Glutamatergic neuron (in vitro differentiated cells): ENCODE measurements at places on chromosomes 6 and 20. TPM values are rescaled to one million over a fixed set of nuclear protein-coding genes. Genes with fewer than 3 reads are reported as not detected.
A peak's percentile ranks its signal among the peaks of the same experiment; 100 is the strongest.

CCM2L gene
- total RNA-seq = 6.3 TPM

DNA sequence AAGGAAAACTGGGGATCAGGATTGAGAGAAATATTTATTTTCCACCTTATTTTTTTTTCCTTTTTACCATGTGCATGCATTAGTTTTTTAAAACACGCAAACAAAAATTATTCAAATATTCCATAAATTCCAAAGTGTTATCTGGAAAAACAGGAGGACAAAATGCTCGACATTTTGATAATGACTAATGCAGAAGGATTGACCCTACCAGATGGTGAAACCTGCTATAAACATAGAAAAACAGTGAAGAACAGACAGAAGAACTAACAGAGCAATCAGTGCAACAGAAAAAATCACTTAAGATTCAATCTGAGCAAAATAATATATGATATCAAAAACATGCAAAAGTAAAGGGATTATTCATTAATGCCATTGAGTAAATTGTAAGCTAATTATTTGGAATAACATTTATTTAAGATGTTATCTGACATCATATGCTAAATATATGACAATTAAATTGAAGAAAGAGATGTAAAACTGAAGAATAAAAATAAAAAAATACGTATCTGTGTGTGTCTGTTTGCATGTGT lies 218.4 kb downstream of the LMBRD1 start:
- DNase-seq = no peak

SLPI gene
- total RNA-seq = not detected

NKX2-4 gene
- total RNA-seq = not detected

DNA sequence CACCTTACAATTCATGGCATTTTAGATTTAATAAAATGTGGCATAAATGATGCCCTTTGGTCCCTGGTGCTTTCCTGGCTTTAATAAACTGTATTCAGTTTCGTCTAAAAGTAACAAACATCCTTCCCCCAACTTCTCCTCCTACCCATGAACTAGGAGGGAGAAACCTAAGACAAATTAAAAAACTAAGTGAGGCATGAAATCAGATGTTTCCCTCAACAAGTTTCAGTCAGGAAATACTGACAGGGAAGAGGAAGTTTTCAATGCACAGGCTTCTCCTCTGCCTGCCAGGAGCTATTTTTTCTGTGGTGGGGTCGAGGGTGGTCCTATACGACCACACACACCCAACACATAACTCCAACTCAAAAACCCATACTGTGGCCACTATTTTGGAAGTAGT lies 10.0 kb downstream of the HBS1L start:
- DNase-seq = no peak

GRCh38 chr6:32154514-32155161 lies 697 bp downstream of the PPT2 start:
- DNase-seq = peak; percentile 69

- no peak for DNase-seq
These were observed 12.0 kb upstream of the LTA start for GRCh38 chr6:31559958-31560696.

DNA sequence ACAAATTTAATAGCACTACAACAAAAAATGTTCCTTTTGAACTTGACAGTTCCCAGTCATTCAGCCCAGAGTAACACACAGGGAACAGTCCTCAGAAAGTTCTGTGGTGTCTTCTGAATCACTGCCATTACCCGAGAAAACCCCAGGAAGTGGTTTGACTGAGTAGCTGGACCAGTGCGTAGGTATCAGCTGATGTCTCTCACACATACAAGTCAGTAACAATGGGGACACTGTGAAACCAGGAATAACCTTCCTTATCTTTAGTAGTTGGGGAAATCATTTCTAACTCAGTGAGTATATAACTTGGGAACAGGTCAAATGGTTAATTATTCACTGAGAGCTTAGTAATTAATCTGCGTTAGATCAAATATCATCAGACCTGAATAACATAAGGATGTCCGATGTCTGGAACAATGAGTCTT lies 73.1 kb downstream of the HIVEP2 start:
- DNase-seq = no peak

DNA sequence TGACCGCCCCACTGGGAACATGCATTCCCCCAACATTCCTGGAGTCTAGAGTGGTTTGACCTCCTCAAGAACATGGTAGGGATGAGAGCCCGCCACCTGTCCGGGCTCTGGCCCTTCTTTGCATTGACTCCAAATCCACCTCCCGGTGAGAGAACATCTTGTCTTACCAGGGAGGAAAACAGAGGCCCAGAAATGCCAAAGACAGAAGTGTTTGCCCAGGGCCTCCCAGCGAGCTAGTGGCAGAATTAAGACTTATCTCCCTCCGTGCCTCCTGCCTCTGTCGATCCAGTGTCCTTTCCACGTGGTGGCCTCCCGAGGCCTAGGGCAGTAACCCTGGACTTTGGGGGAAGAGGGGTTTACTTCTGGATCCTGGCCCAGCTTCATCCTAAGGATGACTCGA lies 134.8 kb downstream of the JPH2 start:
- no peak for DNase-seq

DNA sequence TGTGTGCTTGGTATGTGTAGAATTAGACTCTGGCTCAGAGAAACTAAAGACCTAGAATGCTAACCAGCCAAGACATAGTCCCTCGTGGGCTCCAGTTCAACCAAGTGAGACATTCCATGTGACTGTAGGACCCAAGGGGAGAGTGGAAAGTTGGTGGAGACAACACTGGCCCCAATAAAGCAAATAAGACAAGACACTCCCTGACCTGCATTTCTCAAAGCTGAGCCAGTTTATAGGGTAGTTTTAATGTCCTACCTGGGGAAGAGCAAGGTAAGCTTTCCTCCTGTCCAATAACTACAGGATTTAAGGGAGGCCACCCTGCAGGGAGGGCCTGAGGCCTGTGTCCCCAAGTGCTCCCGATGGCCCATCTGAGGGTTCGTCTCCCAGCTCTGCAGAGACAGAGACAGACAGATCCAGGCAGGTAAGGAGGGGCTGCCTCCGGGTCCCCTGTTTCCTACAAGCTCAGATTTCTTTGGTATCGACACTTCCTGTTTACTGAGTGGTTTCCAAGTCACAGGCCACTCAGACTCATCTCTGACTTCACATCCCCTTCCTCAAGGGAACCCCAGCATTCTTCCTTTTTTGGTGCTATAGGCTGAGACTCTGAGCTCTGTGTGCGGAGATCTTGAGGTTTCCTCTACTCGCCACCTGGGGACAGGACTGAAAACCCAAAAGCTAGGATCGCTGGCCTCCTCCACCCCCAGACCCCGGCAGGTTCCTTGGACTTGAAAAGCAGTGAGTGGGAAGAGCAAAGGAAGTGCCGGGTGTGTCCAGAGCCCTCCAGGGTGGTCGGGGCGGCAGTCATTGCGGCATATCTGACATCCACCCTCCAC lies 92.4 kb downstream of the PRND start:
- DNase-seq = no peak

- DNase-seq = no peak
These were observed 232.6 kb upstream of the PDE10A start for GRCh38 chr6:165895421-165896165.

GRCh38 chr20:20022498-20022897 lies 5.3 kb downstream of the NAA20 start:
- DNase-seq = no peak

DNA sequence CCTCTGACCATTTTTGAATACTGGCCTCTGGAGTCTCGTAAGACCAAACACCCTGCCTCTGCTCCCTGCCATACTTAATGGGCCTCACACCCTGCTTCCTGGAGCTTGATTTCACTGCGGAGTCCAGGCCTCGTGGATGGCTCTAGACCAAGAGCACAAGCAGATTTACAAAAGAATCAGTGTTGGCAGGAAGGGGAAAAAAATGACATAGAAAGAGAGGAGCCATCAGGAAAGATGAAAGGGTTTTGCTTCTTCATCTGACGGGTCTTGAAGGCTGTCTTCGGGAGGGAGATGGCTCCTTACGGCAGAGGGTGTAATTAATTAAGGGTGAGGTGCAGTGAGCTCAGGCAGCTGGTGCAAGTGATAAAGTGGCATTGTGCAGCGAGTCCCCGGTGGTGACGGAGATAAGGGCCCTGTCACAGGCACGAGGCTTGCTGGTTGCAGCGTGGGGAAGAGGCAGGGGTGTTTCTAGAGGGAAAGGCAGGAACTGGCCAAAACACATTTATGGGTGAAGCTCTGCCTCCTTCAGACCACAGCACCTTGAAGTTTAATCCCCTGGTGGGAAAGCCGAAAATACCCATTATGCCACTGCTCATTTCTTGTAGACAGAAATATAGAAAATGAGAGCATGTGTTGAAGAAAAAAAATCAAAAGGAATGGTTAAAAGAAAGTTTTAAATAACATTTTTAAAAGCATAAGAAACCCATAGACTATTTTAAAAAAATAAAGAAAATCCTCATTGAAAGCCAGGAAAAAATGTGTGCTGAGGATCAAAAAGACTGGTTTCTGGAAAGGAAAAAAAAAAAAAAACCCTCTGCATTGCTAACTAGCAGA lies 128.6 kb upstream of the LRFN2 start:
- DNase-seq = no peak

- no peak for DNase-seq
These were observed 451.0 kb upstream of the MAN1A1 start for GRCh38 chr6:119800526-119800925.

- no peak for DNase-seq
These were observed 301.2 kb downstream of the SMOC2 start for GRCh38 chr6:168741942-168742782.

SPATS1 gene
- not detected for total RNA-seq

- DNase-seq = no peak
These were observed 503.7 kb downstream of the KIF16B start for GRCh38 chr20:16069389-16070010.

DNA sequence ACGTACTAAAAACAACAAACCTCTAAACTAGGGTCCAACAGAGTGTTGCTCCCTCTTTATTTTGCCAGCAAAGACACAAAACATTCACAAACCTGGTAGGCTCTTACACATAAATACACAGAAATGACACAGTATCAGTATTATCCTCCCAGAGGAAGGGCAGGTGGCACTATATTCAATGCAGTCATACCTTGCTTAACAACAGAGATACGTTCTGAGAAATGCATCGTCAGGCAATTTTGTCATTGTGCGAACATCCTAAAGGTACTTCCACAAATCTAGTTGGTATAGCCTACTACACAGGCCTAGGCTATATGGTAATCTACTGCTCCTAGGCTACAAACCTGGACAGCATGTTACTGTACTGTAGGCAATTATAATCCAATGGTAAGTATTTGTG lies 9.6 kb downstream of the ZBTB2 start:
- DNase-seq = no peak

DNA sequence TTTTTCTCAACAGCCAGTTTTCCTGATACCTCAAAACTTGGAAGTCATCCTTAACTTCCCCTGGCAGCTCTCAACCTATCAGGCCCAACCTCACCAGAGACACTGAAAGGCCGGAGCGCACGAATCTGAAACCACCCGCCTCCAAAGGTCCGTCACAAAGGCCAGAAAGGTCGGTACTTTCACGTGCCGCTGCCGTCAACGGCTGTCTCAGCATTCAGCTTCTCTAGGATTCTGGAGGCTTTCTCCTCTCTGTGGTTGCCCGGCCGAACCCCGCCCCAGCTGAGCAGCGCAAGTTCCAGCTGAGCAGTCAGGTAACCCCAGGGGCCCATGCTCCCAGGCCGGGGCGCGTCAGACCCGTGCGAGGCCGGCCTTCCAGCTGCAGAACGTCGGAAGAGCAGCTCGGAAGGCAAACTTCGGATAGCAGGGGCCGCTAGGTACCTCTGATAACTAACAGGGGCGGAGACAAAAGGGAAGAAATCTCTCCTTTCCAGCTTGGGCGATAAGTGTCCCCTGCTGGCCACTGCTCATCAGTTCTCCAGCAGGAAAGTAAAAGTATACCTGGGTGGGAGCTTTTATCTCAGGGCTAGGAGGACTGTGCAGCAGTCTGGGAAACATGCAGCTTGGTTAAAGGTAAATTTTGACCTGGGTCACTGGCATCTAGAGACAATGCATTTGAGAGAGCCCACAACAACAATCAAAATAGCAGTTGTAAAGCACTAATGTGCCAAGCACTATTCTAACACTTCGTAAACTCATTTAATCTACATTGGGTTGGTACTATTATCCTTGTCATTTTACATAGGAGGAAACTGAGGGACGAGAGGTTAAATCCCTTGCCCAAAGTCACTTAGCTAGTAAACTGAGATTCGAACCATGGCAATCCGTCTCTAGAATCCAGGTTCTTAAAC lies 16.1 kb downstream of the ZSCAN12 start:
- DNase-seq = peak; percentile 86

ME1 gene
- total RNA-seq = 3.5 TPM

DNA sequence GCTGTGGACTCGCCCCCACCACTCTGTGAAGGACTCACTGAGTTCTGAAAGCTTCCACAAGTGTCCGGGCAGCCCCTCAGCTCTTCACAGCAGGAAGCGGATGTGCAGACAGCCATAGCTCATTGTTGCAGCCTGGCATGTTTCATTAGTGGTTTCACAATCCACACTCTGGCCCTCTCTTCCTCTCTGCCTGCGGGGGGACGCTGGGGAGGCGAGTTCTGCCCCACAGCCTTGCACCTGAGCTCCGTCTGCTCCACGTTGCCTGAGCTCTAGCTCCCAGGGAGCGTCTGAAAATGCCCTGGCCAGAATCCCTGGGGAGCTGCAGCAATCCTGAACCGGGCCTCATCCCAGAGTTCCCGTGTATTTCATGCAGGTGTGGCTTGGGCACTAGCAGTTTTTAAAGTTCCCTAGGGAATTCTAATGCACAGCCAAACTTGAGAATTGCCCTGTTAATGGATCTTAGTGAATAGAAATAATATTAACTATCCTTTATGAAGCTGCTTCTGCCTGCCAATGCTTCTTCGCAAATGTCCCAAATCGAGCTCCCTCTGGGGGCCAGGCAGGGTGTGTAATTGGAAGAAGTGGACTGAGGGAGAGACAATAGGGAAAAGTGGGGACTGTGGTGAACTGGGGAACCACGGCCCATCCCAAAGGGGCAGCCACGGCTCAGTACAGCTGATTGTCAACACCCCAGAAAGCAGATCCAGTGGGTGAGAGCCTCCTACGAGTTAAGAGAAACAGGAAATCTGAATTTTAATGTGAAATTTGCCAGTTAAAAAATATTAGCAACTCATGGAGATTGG lies 51.5 kb downstream of the CTCFL start:
- DNase-seq = peak; percentile 50

- no peak for DNase-seq
These were observed 85.6 kb upstream of the PTPRK start for GRCh38 chr6:128605961-128606360.

- no peak for DNase-seq
These were observed 63.9 kb downstream of the REV3L start for GRCh38 chr6:111418971-111419693.

MRPL18 gene
- total RNA-seq = 45.4 TPM

PPP1R14C gene
- 4.1 TPM for total RNA-seq

GRCh38 chr6:63923139-63923739 lies 287.6 kb downstream of the PHF3 start:
- DNase-seq = no peak

DNA sequence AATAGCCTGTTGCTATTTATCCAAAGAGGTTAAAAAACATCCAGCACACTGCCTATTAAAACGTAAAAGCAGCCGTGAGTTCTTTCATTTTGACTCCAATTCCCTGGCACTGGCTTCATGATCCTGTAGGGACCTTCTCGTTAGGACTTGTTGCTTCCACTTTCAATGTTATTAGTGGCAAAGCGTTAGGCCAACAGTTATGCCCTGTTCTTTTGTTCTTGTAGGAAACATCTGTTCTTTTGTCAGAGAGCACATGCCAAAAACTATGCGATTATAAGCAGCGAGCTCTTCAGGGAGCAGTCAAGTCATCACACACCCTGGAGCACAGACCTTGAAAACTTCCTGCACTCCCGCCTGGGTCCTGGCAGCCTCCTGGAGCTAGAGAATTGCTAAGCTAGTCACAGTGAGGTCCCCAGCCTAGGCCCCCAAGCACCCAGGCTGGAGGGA lies 609.5 kb upstream of the ARID1B start:
- no peak for DNase-seq

PDE10A gene
- total RNA-seq = 24.5 TPM
